DND-41 (cell line): ENCODE measurements at places on chromosomes 11 and 22.

- no peaks in the 10 kb centered on the region for H3K36me3 ChIP-seq
- H3K27ac ChIP-seq = 0 out of 2 replicates have a peak overlapping the region, but pooled peaks have one; percentile 50
- peaks cover 15% of the 10 kb centered on the region for H3K4me1 ChIP-seq
- H3K4me3 ChIP-seq = no peak overlapping the region
These were observed 25.0 kb upstream of the TMPRSS4 start for GRCh38 chr11:118051611-118052461.

DNA sequence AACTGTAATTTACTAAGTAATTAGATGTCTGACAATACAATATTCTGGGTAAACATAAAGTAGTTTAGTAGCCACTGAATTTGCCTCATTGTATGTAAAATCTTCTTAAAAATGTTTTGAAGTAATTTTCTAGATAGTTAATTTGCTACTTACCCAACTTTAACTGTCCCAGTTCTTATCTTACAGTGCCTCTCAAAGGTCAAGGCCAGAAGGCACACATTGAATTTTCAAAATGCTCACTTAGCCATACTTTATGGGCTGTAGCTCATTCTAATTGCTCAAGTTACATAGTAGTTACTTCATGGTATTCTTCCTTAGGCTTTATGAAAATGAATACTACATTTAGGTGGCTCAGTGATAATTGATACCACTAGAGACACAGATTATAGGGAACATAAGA is 666.6 kb downstream of the CNTN5 start:
- no peaks in the 10 kb centered on the region for H3K27me3 ChIP-seq
- no peak overlapping the region for H3K27ac ChIP-seq
- no peak for DNase-seq
- H3K4me3 ChIP-seq = no peak overlapping the region
- no peaks in the 10 kb centered on the region for H3K4me1 ChIP-seq

- no peaks in the 10 kb centered on the region for H3K4me1 ChIP-seq
- DNase-seq = no peak
- H3K36me3 ChIP-seq = peaks cover 92% of the 10 kb centered on the region
- no peak overlapping the region for H3K27ac ChIP-seq
These were observed 7.4 kb downstream of the PITPNM1 start for GRCh38 chr11:67497656-67498291.

- H3K36me3 ChIP-seq = no peaks in the 10 kb centered on the region
- no peak within 1 kb of the TSS for H3K4me3 ChIP-seq
- no peaks in the 10 kb centered on the region for H3K27me3 ChIP-seq
- H3K27ac ChIP-seq = no peak within 1 kb of the TSS
- peak; percentile 25 for DNase-seq
These were observed at the start of gene BTBD18 for GRCh38 chr11:57751676-57752253. Gene BTBD18 (minus strand): TSS chr11:57751819. CDS start chr11:57751188, 631 bp downstream.

- H3K4me3 ChIP-seq = no peak overlapping the region
- no peaks in the 10 kb centered on the region for H3K36me3 ChIP-seq
- no peak overlapping the region for H3K27ac ChIP-seq
- no peaks in the 10 kb centered on the region for H3K27me3 ChIP-seq
- peaks cover 18% of the 10 kb centered on the region for H3K4me1 ChIP-seq
These were observed 12.6 kb upstream of the UCP2 start for GRCh38 chr11:73995247-73995646.

DNA sequence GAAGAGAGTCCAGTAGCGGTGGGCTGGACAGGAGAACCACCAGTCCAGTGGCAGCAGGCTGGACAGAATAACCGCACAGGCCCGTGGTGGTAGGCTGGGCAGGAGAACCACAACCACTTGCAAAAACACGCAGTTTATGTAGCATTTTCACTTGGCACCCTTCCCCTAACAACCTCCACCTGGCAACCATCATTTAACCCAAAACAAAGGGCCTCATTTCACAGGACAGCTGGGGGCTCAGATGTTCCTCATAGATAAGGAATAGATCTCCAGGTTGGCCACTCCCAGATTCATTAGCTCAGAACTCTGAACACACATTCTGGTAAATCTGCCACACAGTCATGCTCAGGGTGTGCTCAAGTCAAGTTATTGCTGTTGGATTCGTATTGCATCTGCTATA is 41.2 kb downstream of the SYTL2 start:
- no peaks in the 10 kb centered on the region for H3K36me3 ChIP-seq
- H3K27ac ChIP-seq = no peak overlapping the region
- no peak for DNase-seq
- no peaks in the 10 kb centered on the region for H3K4me1 ChIP-seq

DNA sequence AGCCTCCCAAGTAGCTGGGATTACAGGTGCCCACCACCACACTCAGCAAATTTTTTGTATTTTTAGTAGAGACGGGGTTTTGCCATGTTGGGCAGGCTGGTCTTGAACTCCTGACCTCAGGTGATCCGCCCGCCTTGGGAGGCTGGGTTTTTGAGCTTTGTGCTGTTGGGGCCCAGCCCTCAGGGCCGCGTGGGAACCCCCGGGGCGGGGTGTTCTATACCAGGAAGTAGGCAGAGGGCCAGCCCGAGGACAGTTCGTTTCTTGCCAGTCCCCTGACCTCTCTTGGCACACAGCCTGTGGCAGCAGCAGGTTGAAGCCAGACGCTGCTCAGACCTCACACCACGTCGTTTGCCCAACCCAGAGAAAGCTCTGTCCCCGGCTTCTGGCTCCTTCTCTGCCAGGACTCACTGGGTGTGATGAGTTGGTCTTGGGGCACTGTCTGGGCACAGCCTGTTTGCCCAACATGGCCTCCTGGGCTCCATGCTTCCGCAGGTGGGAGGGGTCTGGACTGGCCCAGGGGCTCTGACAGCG is 24.9 kb upstream of the CHKA start:
- H3K27ac ChIP-seq = no peak overlapping the region
- H3K4me3 ChIP-seq = no peak overlapping the region
- no peak for DNase-seq
- H3K4me1 ChIP-seq = peaks cover 21% of the 10 kb centered on the region
- no peaks in the 10 kb centered on the region for H3K27me3 ChIP-seq
- no peaks in the 10 kb centered on the region for H3K36me3 ChIP-seq

GRCh38 chr22:25120093-25120561 is 79.5 kb upstream of the CRYBB3 start:
- no peaks in the 10 kb centered on the region for H3K27me3 ChIP-seq
- no peak overlapping the region for H3K4me3 ChIP-seq
- H3K4me1 ChIP-seq = no peaks in the 10 kb centered on the region
- H3K36me3 ChIP-seq = no peaks in the 10 kb centered on the region
- no peak overlapping the region for H3K27ac ChIP-seq

GRCh38 chr22:26534874-26535602 is 22.8 kb upstream of the TFIP11 start:
- DNase-seq = no peak
- no peaks in the 10 kb centered on the region for H3K4me1 ChIP-seq
- peaks cover 19% of the 10 kb centered on the region for H3K36me3 ChIP-seq
- H3K4me3 ChIP-seq = no peak overlapping the region
- H3K27ac ChIP-seq = no peak overlapping the region

GRCh38 chr22:46293577-46294260 is 3.0 kb upstream of the GTSE1 start:
- DNase-seq = peak; percentile 65
- H3K27ac ChIP-seq = 0 out of 2 replicates have a peak overlapping the region, but pooled peaks have one; percentile 22
- H3K27me3 ChIP-seq = no peaks in the 10 kb centered on the region
- no peak overlapping the region for H3K4me3 ChIP-seq

GRCh38 chr11:88814076-88814475 is 251.7 kb downstream of the GRM5 start:
- no peak overlapping the region for H3K4me3 ChIP-seq
- H3K27ac ChIP-seq = no peak overlapping the region
- peaks cover 5% of the 10 kb centered on the region; the same call in 1 of the 2 replicates for H3K4me1 ChIP-seq
- no peaks in the 10 kb centered on the region for H3K27me3 ChIP-seq
- H3K36me3 ChIP-seq = no peaks in the 10 kb centered on the region
- DNase-seq = no peak

GRCh38 chr11:122173587-122173986 is 57.6 kb upstream of the BLID start:
- no peak overlapping the region for H3K4me3 ChIP-seq
- no peak for DNase-seq
- H3K27me3 ChIP-seq = no peaks in the 10 kb centered on the region
- no peak overlapping the region for H3K27ac ChIP-seq
- H3K36me3 ChIP-seq = no peaks in the 10 kb centered on the region

GRCh38 chr11:12195768-12196167 is 85.4 kb downstream of the MICAL2 start:
- no peaks in the 10 kb centered on the region for H3K36me3 ChIP-seq
- DNase-seq = peak; percentile 93
- H3K4me1 ChIP-seq = peaks cover 44% of the 10 kb centered on the region
- peak overlapping the region; percentile 96 for H3K27ac ChIP-seq
- peak overlapping the region; percentile 48 for H3K4me3 ChIP-seq
- H3K27me3 ChIP-seq = no peaks in the 10 kb centered on the region

DNA sequence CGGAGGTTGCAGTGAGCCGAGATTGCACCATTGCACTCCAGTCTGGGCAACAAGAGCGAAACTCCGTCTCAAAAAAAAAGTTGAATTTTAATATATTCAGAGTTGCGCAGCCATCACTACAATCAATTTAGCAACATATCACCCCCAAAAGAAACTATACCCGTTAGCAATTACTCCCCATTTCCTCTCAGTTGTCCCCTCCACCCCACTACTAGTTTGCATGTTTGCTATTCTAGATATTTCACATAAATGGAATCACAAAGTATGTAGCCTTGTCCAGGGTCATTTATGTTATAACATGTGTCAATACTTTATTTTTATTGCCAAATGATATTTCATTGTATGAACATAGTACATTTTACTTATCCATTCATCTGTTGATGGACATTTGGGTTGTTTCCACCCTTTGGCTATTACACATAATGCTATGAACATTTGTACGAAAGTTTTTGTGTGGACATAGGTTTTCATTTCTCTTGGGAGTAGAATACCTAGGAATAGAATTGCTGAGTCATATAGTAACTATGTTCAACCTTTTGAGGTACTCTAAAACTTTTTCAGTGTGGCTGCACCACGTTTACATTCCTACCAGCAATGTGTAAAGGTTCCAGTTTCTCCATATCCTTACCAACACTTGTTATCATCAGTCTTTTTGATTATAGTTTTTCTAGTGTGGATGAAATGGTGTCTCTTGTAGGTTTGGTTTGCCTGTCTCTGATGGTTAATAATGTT is 2.2 kb downstream of the ZNF143 start:
- H3K36me3 ChIP-seq = no peaks in the 10 kb centered on the region
- H3K4me3 ChIP-seq = no peak overlapping the region
- DNase-seq = no peak
- peaks cover 26% of the 10 kb centered on the region for H3K4me1 ChIP-seq
- no peak overlapping the region for H3K27ac ChIP-seq
- H3K27me3 ChIP-seq = no peaks in the 10 kb centered on the region

DNA sequence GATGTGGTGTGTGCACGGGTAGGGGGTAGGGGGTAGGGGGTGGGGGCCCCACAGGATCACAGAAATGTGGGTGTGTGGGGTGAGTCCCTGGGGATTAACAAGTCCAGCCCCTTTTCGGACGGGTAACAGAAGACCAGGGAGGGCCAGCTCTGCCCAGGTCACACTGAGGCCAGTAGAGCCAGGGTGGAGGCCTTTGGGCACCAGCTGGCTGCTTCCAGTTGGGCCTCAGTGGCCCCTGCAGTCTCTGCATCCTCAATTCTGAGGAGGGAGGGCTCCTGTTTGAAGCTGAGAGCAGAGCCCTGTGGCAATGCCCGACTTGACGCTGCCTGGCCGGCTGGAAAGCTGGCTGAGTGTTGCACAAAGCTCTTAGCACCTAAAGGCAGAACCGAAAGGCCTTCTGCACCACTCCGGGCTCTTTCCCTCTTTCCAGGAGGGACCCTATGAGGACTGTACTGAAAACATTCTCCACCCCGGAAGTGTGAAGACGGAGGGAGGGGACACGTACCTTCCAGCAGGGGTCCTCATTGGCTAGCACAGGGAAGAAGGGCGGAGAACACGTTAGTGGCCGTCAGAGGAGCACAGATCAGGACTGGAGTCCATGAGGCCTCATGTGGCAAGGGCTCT is 120.4 kb downstream of the PHF21B start:
- H3K36me3 ChIP-seq = peaks cover 74% of the 10 kb centered on the region
- H3K4me3 ChIP-seq = no peak overlapping the region
- no peak for DNase-seq
- no peak overlapping the region for H3K27ac ChIP-seq

- H3K4me3 ChIP-seq = no peak overlapping the region
- no peaks in the 10 kb centered on the region for H3K36me3 ChIP-seq
- no peak overlapping the region for H3K27ac ChIP-seq
- no peaks in the 10 kb centered on the region for H3K27me3 ChIP-seq
These were observed 47.1 kb downstream of the ASCL2 start for GRCh38 chr11:2223153-2223794.

- H3K27me3 ChIP-seq = no peaks in the 10 kb centered on the region
- no peak overlapping the region for H3K4me3 ChIP-seq
- H3K36me3 ChIP-seq = no peaks in the 10 kb centered on the region
- H3K4me1 ChIP-seq = no peaks in the 10 kb centered on the region
- no peak overlapping the region for H3K27ac ChIP-seq
- no peak for DNase-seq
These were observed 5.4 kb downstream of the LINC01488 start for GRCh38 chr11:69486773-69487291.

DNA sequence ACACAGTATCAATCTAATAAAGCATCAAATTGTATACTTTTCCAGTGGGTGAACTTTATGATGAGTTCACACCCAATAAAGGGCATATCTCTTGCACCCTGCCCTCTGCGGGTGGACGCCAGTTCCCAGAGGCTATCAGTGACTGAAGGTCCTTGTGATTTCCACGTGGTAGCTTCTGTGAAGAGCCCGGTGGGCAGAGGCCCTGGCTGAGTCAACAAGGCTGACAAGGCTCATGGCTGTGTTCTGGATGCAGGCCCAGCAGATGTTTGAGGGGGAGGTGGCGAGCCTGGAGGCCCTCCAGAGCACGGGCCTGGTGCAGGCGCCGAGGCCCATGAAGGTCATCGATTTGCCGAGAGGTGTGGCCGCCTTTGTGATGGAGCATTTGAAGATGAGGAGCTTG is 71.4 kb downstream of the PIWIL3 start:
- no peak for DNase-seq
- peaks cover 27% of the 10 kb centered on the region for H3K4me1 ChIP-seq
- H3K36me3 ChIP-seq = no peaks in the 10 kb centered on the region
- no peaks in the 10 kb centered on the region for H3K27me3 ChIP-seq

DNA sequence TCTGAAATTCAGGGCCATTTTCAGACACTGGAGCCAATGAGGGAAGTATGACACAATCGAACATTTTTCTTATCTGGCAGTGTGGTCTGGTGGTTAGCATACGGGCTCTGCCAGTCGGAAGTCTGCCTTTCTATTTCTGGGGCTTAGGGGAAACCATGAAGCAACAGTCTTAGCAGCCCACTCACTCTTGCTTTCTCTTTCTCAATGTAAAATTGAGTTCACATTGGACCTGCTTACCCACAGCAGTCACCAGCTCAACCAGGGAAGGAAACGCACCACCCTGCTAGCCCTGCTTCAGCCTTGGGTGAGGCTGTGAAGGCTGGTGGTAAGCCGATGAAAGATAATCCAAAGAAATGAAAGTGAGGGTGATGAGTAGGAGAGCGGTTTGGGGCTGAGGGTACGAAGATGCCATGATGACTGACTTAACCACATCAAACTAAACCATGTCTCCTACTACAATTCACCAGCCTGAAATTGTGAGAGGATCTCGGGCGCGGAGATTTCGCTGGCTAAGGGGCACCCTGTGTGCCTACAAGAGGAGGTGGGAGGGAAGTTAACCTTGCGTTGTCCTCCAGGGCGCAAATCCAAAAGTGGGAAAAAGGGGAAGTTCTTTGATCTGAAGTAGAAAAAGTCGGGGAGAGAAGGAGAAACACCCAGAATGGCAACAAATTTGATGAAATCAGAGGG is 2.0 kb upstream of the LMO2 start:
- H3K4me1 ChIP-seq = peaks cover 19% of the 10 kb centered on the region
- no peak overlapping the region for H3K4me3 ChIP-seq
- DNase-seq = peak; percentile 75
- H3K36me3 ChIP-seq = no peaks in the 10 kb centered on the region
- H3K27me3 ChIP-seq = peaks cover 18% of the 10 kb centered on the region

GRCh38 chr11:69700278-69701140 is 3.3 kb downstream of the FGF19 start:
- no peak overlapping the region for H3K4me3 ChIP-seq
- H3K36me3 ChIP-seq = no peaks in the 10 kb centered on the region
- no peak for DNase-seq
- no peak overlapping the region for H3K27ac ChIP-seq
